Activated naive CD8-positive, alpha-beta T cell treated with anti-CD3 and anti-CD28 coated beads, Interleukin-2, amount 10 ng/mL, durations not matched to agents 7 days and 5 days (primary cell): ENCODE measurements at places on chromosomes 5 and 9. TPM values are rescaled to one million over a fixed set of nuclear protein-coding genes. Genes with fewer than 3 reads are reported as not detected.

Gene TTC39B
- total RNA-seq, result 35.2 TPM

Gene CD72
- 15.3 TPM for total RNA-seq

- H3K4me1 ChIP-seq, result no peaks in the 10 kb centered on the region
- no peaks in the 10 kb centered on the region for H3K36me3 ChIP-seq
- H3K4me3 ChIP-seq, result no peak overlapping the region
- H3K27me3 ChIP-seq, result peaks cover 7% of the 10 kb centered on the region
- DNase-seq, result no peak
Measured at GRCh38 chr5:62065050-62065449, 241.0 kb upstream of the KIF2A start.

Gene TUSC1
- total RNA-seq, result not detected

DNA sequence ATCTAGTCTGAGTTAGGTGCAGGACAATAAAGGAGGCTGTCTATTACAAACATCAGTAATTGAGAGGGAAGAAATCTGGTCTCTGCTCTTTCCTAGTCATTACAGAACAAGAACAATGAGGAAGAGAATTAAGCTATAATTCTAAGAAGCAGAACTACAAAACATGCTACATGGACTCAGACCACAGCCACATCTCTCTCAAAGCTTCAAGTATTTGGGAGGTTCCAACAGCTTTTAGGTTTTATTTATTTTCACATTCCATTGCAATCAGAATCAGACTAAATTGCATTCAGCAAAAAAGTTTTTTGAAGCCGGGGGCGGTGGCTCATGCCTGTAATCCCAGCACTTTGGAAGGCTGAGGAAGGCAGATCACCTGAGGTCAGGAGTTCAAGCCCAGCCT is 1.1 kb upstream of the GRPEL2 start:
- H3K27me3 ChIP-seq, result peaks cover 3% of the 10 kb centered on the region
- H3K27ac ChIP-seq, result peak overlapping the region; percentile 55
- H3K4me1 ChIP-seq, result peaks cover 36% of the 10 kb centered on the region
- no peak for DNase-seq

GRCh38 chr9:121634329-121635261 is 16.8 kb upstream of the DAB2IP start:
- peak overlapping the region; percentile 24 for H3K4me3 ChIP-seq
- H3K4me1 ChIP-seq, result peaks cover 13% of the 10 kb centered on the region
- H3K36me3 ChIP-seq, result no peaks in the 10 kb centered on the region
- H3K27me3 ChIP-seq, result peaks cover 6% of the 10 kb centered on the region
- DNase-seq, result peak; percentile 59

DNA sequence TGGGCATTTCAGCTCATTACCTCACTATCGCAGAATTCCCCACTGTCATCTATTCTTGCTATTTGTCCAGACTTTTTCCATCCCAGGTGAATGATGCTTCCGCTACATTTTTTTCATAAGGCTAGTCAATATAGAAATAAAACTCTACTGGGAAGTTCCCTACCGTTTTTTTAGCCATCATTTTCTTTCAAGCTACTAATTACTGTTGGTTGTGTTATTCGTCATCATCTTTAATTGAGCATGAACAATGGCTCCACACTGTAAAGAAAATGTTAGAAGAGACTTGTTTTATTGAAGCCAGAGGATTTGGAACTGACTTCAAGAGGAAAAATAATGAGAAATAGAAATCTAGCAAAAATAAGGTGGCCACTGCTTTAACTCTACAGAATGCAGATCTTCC is 265.0 kb downstream of the ZNF608 start:
- H3K27me3 ChIP-seq, result no peaks in the 10 kb centered on the region
- H3K4me1 ChIP-seq, result no peaks in the 10 kb centered on the region
- H3K4me3 ChIP-seq, result no peak overlapping the region

Gene NEUROG1
- not detected for total RNA-seq

Gene GNE
- total RNA-seq, result 16.3 TPM

GRCh38 chr9:107878462-107878861 is 388.9 kb upstream of the KLF4 start:
- H3K36me3 ChIP-seq, result no peaks in the 10 kb centered on the region
- H3K4me3 ChIP-seq, result no peak overlapping the region
- no peak for DNase-seq
- H3K4me1 ChIP-seq, result no peaks in the 10 kb centered on the region
- no peaks in the 10 kb centered on the region for H3K27me3 ChIP-seq

Gene LMAN2
- 116 TPM for total RNA-seq

Gene FEM1C
- total RNA-seq, result 15.6 TPM

- H3K27me3 ChIP-seq, result peaks cover 7% of the 10 kb centered on the region
- peaks cover 16% of the 10 kb centered on the region for H3K4me1 ChIP-seq
- peak overlapping the region; percentile 37 for H3K4me3 ChIP-seq
- no peak for DNase-seq
Measured at GRCh38 chr5:10536931-10537579, 26.8 kb upstream of the ANKRD33B start.
